ENCODE measurements at places on chromosomes 2 and 18.
A peak's percentile ranks its signal among the peaks of the same experiment; 100 is the strongest.

DNA sequence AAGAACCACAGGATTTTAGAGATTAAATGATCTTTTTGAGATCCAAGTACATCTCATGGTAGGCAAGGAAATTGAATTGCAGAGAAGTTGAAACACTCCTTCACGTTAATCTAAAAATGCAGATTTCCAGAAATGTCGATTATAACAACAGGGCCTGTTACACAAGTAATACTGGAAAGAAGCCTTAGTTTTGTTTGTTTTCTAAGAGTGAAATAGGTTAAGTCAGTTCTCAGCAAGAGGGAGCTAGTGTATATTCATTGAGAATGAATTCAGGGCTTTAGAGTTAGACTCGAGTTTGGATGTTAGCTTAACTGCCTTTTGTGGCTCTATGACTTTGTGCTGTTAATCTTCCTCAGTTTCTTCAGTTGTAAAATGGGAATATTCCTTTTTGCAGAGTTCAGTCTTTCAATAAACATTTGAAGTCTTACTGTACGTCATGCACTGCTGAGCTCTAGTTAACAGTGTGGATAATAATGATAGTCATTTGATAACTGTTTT is 926 bp downstream of the NDUFV2 start:
- DNase-seq, result peak; percentile 49

DNA sequence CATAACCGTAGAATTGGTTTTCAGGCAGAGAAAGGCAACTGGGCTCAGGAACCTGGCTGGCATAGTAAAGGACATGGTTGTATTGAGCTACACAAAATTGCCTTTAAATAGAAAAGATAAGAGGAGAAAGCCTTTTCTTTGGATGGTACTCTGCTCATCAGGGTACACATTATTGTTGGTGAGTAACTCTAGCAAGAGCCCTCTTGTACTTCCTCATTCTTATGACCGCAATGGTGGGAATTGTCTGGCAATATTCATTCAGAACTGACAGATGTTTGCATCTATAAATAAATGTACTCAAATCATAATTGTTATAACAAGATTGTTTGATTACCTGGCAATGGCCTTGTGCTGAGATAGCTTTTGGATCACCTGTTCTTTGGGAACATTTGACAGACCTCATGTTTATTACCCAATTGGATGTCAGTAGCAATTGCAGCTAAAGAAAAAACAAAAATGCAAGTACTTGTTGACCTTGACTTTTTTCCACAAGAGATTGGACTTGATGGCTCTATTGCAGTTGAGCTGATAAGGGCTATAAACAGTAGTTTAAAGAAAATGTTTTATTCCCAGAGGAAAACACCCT is 43.9 kb downstream of the MEIS1 start:
- DNase-seq, result no peak

DNA sequence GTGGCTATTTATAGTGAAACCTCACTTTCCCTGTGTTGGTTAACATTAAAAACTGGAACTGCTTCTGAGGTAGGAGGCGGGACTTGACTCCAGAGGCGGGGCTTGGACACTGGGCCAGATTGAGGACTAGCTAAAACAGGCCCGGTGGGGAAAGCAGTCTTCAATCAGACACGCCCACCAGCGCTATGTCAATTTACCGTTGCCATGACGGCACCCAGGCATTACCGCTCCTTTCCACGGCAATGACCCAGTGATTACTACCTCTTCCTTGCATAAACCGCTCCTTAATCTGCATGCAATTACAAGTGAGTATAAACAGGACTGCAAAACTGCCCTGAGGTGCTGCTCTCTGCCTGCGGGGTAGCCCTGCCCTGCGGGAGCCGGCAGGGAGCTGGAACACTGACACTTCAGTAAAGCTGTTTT is 35.3 kb downstream of the LRRFIP1 start:
- peak; percentile 85 for DNase-seq

DNA sequence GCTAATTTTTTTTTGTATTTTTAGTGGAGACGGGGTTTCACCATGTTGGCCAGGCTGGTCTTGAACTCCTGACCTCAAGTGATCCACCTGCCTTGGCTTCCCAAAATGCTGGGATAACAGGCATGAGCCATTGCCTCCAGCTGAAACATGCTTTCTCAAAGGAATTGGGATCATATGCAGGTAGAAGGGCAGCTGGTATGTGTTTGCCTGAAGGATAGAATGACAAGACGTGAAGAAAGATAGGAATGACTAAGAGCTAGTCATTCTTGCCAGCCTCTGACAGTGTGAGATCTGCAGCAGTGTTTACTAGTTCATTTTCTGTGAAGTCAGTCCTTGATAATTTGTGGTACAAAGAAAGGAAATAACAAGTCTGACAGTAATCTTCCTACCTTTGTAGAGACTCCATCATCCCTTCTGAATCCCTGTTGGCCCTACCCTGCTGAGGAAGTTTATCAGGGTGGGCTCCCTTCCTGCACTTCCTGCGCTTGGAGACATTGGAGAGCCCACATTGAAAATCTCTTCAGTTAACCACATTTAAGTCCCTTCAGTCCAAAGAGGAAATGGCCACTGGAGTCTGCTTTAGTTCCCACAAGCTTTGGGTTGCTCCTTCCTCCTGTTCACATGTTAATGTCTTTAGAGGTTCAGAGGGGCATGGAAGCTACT is 14.7 kb downstream of the CFLAR start:
- DNase-seq, result no peak

DNA sequence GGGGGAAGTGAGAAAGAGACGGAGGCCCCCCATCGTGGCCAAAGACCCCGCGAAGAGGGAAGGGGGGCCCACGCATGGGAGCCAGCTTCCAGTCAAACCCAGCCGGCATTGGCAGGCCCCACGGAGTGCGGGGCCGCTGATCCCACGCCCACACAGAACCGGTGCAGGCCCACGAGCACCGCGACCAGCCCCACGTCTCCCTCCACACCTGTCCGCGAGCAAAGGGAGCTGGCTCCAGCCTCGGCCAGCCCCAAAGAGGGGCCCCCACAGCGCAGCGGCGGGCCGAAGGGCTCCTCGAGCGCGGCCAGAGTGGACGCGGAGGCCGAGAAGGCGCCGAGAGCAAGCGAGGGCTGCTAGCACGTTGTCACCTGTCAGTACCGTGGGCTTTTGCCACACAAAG is 125.0 kb upstream of the TWIST2 start:
- DNase-seq, result no peak

DNA sequence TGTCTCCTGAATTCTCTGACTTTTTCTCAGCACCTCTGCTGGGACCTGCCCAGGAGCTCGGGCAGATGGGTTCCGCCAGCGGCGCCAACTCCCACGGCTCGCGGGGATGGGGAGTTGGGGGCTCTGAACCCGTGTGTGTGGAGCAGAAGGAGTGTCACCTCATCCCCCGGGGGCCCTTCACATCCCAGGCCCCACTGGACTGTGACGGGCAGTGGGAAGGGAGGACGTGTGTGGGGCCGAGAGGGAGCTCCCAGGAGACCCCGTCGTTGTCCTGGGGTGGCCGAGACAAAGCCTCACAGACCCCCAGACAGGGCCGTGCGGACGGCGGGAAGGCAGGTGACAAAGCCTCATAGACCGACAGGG is 130.0 kb upstream of the CTDP1 start:
- no peak for DNase-seq

DNA sequence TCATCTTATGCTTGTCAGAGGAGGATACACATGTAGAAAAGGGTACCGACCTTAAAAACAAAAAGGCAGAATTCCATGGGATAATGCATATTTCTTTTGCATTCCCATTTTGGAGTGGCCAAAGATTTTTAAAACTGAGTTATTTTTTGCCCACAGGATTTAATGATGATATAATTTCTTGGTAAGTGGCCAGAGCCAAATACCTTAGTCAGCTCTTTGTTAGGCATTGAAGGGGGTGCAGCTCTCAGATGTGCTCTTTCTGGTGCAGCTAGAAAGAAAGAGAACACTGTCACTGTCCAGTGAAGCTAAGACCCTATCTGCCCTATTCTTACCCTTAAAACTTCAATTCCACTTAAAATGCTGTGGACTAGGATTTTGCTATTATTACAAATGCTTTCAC is 10.8 kb downstream of the COQ10B start:
- DNase-seq, result no peak

DNA sequence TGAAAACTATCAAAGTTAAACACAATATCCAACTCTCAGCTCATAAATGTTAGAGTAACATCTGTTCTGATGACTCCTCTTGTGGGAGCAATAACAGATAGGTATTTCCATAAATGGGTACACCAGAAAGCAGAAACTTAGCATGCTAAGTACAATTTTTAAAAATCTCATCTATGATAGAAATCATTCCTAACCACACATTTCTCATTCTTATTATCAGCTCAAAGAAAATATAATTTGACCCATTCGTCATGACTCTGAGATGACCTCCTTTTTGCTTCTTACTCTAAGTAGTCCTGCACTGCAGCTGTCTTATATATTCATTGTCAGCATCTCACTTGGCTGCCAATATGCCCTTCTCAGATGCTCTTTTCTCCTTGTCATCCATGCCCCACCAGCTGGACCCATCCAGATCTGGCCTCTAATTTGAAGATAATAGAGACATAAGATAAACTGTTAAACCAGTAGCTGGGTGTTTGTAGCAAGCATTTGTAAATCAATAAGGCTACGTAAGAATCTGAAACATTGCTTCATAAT is 298.3 kb downstream of the KCNS3 start:
- DNase-seq, result no peak
